ENCODE measurements at places on chromosomes 5 and 9.

DNA sequence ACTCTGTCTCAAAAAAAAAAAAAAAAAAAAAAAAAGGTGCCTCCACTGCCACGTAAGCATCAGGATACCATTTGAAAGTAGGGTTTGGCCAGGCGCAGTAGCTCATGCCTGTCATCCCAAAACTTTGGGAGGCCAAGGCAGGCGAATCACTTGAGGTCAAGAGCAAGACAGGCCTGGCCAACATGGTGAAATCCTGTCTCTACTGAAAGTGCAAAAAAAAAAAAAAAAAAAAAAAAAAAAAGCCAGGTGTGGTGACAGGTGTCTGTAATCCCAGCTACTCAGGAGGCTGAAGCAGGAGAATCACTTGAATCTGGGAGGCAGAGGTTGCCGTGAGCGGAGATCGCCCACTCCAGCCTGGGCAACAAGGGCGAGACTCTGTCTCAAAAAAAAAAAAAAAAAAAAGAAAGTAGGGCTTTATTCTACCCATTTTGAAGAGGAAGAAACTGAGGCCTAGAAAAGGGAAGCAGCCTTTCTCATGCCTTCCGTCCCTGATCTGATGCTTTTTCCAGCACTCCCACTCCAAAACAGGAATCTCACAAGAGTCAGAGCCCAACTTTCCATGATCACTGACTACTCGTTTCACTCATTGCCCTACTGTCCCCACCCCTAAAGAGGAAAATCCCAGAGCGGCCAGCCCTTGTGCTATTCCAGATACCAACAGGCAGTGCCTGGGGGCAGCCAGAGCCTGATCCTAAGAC is 16.3 kb upstream of the CCIN start:
- DNase-seq: no peak

GRCh38 chr5:66144834-66145390 is 812 bp downstream of the SREK1 start:
- no peak for DNase-seq

DNA sequence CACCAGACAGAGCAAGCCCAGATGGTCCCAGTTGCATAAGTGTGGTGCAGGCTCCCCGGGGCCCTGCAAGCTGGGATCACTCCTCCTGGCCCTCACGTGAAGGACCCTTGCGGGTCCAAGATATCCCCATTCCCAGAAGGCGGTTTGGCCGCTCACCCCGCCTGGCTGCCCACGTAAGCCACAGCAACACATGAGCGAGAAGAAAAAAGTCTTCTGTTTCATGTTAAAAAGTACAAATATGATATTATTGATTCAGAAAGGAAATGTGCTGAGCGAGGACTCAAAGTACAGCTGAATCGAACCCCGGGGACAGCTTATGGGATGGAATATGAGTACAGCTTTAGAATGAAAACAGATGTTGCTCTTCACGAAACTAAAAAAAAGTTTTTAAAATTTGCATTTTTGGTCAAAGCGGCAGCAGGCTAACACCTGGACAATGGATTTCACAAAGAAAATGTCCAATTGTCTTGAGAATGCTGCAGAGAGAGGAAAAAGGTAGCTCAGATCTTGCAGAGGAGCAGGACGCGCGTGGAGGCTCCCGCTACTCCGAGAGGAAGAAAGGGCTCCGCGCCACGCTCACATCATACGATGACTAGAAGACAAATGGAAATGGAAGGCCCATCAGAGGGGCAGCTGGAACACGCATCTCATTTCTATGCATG is 427.6 kb downstream of the IRX1 start:
- no peak for DNase-seq

- DNase-seq: no peak
Observed at GRCh38 chr9:130658893-130659698, 5.3 kb upstream of the PRDM12 start.

- no peak for DNase-seq
Observed at GRCh38 chr9:89137542-89138462, 40.8 kb downstream of the SHC3 start.

- no peak for DNase-seq
Observed at GRCh38 chr5:39267186-39267585, 47.8 kb upstream of the FYB1 start.

DNA sequence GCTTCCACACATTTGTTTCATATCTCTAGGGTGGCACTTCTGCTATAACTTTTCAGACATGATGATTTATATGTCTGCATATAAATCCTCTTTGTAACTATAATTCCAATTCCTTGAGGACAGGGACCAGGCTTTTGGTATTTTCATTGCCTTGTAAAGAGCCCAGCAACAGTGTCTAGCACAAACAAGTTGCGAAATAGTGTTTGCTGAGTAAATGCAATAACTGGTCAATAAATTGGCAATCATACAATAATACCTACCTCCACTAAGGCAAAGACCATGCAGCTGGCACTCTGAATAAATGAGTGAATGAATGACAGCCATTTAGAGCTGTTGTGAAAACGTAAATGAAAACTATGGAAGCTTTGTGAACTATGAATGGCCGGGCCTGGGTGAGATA is 564.0 kb upstream of the ZNF462 start:
- DNase-seq: no peak

GRCh38 chr5:158233735-158234322 is 374.9 kb upstream of the CLINT1 start:
- DNase-seq: no peak

DNA sequence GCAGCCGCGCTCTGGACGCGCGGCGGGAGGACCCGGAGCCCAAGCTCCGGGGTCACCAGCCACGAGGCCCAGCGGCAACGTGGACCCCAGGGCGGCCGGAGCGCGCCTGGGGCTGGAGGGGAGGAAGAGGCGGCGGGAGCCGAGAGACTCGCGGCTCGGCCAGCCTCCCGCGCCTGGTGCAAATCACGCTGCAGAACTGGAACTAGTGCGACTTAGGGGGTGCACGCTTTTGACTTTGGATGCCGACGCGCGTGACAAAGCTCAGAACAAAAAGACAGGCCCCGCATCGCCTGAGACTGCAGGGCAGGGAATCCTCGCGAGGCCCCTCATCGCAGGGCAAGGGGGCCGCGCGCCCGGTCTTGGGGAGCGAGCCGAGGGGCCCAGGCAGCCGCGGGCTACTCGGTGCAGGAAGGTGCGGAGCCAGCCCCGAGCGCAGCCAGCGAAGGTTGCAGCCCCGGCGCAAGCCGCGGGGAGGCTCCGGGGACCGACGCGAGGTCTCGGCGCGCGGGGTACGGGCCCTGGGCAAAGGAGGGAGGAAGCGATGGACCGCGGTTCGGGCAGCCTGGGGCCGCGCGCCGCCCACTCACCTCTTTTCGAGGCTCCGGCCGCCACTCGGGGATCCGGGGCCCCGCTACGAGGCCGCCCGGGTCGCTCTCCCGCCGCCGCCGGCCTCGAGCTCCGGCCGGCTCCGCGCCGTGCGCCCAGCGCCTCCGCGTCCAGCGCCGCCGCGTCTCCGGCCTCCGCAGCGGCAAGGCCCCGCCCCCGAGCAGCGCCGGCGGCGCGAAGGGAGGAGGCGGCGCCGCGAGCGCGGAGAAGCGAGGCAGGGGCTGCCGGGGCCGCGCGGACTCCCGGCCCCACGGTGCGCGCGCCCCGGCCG is at the start of gene GOLM1:
Gene GOLM1 (minus strand): TSS at position 735 of the 877 bp plus-strand sequence. CDS start 20,238 bp downstream, outside the sequence.
- DNase-seq: no peak

DNA sequence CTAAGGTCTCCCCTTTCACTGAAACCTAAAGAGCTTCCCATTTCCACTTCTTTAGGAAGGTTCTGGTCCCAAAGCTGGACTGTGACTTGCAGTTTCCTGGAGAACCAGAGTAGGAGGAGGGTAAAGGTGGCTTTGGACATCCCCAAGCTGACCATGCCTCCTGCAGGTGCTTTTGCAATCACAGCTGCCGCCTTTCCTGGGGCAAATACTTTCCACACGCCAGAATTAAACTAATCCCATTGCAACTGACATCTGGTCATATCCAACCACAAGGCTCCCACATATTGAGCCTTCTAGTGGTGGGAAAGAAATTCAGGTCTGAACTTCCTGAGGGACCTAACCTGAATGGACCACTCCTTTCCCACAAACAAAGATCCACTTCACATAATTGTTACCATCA is 92.7 kb downstream of the NRG2 start:
- no peak for DNase-seq

- no peak for DNase-seq
Observed at GRCh38 chr9:124478354-124478753, 28.1 kb downstream of the ADGRD2 start.

GRCh38 chr5:125525356-125525755 is 778.9 kb upstream of the ZNF608 start:
- no peak for DNase-seq

- DNase-seq: no peak
Observed at GRCh38 chr9:116721411-116721810, 34.3 kb downstream of the TRIM32 start.

GRCh38 chr9:37679649-37680402 is 29.1 kb downstream of the FRMPD1 start:
- DNase-seq: no peak

DNA sequence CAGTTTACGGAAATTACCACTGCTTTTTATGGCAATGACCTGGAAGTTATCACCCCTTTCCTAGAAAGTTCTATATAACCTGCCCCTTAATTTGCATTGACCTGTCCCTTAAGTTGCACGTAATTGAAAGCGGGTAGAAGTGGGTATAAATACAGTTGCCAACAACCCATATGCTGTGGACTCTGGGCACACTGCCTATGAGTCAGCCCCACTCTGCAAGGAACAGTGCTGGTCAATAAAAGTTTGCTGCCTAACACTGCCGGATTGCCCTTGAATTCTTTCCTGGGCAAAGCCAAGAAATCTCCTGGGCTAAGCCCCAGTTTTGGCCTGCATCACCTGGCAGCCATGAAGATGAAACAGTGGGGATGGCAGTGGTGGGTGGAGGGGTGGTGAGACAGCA is 23.9 kb upstream of the CLPTM1L start:
- DNase-seq: no peak

GRCh38 chr9:77987880-77988525 is 43.6 kb downstream of the GNAQ start:
- no peak for DNase-seq

- DNase-seq: no peak
Observed at GRCh38 chr9:8838136-8838535, 1038.6 kb upstream of the DMAC1 start.

GRCh38 chr9:106417685-106418084 is 445.3 kb upstream of the ZNF462 start:
- DNase-seq: no peak

- DNase-seq: no peak
Observed at GRCh38 chr9:76369583-76369982, 24.6 kb downstream of the RFK start.

DNA sequence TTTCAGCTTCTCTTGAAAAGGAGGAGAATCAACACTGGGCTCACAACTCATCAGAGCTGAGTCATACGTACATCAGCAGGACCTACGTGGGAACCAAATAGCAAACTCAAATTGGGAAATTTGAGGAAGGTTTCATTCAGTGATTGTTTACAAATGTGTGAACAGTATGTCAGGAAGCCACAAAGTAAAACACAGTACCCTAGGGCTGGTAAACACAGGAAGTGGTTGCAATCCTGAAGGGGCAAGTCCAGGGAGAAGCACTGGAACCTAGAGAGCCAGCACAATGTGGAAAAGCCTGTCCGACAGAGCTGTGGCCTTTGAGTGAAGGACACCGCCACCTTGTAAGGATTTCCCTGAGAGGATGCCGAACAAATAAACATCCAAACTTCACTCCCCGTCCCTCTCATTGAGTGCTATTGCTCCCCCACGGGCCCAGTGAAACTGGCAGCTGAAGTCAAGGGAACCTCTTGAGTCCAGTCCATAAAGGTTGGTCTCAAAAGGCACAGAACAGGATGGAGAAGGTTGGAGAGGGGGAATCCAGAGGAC is 26.7 kb upstream of the RICTOR start:
- no peak for DNase-seq

DNA sequence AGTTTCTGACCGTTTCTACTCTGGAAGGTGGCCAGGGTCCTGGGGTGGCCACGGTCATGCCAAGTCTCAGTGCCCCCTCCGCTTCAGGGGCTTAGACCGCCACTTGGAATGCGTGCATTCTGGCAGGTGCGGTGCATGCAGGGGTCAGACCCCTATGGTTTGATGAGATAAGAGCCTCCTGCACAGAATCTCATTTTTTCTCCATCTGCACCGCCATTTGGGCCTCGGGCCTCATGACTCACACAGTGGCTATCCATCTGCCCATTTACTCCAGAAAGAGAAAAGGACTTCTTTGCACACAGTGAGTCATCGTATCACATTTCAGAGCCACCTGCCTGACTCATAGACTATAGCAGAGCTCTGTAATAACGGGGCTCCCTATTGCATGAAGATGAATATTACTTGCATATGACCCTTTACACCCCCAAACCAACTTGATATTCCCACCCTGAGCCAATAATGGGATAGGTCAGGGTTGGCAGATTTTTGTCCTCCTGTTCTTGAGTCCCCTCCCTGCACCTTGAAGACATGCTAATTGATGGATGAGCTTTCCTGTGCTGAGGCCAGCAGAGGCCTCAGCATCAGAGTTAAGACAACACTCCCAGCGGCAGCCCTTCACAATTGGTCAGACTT is 157.4 kb downstream of the NR3C1 start:
- DNase-seq: no peak

DNA sequence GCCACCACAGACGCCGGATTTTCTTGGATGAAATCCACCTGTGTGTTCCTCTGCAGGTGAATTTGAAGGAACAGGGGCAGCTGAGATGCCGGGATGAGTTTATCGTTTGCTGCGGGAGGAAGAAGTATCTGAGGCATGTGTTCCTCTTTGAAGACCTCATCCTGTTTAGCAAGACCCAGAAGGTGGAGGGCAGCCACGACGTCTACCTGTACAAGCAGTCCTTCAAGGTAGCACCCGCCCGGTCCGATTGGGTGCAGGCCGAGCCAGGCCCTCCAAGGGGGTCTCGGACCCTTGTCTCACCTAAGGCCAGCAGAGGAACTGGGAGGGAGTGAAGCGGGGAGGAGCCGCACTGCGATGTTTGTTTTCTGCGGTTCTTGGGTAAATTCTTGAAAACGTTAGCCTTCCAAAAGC is 18.4 kb upstream of the LRRC14B start:
- DNase-seq: no peak

GRCh38 chr9:656926-657568 is 184.4 kb upstream of the DMRT1 start:
- no peak for DNase-seq

DNA sequence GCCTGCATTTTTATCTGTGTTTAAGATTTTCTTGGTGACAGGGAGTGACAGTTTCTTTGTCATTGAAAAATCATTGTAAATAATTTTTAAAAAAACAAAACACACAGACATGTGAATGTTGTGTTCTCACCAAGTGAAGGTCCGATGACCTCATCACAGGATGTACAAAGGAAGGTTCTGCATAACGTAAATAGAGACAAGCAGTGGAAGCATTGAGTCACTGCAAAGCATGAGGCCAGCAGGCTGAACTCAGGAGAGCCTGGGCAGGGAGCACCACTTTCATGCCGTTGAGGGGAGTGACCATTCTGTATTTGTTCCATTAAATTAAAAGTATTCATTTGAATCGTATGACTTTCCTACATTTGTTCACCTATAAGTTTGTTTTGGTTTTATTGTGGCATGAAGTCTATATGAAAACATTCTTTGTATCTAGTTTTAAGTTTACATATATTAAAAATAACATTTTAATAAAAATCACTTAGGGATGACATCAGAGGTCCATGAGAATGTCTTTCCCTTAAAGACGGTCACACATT is 70.4 kb upstream of the TLE1 start:
- DNase-seq: no peak

Measured in cortex of kidney (tissue), 1 donor.